NAMALWA (cell line): ENCODE measurements at places on chromosomes 11 and 22.

DNA sequence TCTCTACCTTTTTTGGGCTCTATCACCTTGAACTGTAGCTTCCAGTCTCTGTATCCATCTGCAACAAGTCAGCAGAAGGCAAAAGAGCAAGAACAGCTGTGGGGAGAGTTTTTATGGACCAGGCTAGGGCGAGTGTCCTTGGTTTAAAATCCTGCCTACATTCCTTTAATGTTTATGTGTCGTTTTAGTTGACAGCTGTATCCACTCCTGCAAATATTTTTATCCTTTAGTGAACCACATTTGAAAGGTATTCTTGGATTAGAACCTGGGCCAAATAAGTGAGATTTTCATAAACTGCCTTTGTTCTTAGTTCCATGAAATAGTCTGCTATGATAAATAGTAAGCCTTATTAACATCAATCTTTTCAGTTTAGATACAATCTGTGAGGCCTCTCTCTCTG lies 712.2 kb downstream of the ETS1 start:
- DNase-seq, result no peak

- peak; percentile 31 for DNase-seq
Measured at GRCh38 chr22:17213976-17214375, 5.3 kb downstream of the ADA2 start.

DNA sequence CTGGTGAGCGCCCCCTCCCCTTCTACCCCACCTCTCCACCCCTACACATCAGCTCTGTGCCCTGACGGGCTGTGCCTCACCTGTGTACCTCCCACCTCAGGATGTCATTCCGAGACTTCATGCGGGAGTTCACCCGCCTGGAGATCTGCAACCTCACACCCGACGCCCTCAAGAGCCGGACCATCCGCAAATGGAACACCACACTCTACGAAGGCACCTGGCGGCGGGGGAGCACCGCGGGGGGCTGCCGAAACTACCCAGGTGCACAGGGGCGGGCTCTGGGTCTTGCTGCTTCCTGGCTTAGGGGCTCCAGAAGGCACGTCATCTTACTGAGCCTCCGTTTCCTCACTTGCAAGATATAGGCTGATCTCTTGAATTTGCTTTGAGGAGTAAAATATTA lies 6.8 kb downstream of the CAPN1 start:
- no peak for DNase-seq

DNA sequence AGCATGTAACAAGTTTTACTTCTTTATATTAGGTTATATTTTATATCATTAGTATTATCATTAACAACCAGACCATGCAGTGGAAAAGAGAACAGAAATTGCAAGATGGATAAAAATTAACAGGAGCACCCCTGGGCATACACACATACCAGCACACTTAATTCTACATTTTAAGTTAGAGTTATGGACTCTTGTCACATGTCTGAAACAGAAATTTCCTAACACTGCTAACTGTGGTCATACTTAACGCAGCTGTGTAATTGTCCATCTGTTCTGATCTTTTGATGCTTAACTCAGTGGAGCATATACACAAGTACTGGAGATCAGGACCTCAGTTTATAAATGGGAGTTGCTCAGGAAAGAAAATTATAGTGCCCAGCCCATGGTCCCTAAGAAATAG lies 358 bp downstream of the OR52H1 start:
- DNase-seq, result no peak

DNA sequence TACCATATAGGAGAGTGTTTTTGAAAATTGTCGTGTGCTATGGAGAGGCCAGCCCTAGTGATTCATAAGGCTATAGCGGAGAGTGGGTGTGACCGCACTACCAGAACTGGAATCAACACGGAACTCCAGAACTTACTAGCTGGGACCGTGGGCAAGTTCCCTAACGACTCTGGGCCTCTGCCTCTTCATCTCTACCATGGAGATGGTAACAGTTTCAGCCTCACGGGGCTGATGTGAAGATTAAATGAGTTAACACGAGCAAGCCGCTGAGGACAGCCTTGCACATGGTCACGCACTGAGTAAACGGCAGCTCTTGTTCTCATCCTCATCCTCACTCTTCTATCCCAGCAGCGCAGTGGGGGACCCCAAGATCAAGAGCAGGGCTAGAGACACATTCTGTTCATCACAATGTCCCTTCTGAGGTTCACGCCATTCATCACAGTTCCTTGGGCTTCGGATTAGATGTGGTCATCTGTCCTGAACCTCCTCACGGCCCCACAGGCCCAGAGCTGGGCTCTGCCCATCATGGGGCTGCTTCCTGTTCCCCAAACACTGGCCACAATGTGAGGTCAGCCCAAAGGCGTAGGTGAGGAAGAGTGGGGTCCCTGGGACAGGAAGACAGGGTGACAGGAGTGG lies 47.2 kb upstream of the CD5 start:
- no peak for DNase-seq

DNA sequence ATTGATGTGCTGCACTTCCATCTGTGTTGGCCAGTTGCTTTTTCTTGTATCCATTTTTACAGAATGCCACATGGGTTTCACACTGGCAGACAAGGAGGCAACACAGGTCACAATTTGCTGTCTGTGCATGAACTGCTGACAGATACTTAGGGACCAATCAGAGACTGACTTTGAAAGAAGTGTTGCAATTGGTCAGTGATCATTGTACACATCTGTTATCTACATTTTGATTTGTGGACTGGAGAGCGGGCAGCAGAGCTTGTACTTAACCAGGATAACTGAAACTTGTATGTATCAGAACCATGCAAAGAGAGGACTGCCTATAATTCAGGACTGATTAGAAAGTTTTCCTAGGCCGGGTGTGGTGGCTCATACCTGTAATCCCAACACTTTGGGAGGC lies 21.8 kb downstream of the PRR5 start:
- peak; percentile 84 for DNase-seq

DNA sequence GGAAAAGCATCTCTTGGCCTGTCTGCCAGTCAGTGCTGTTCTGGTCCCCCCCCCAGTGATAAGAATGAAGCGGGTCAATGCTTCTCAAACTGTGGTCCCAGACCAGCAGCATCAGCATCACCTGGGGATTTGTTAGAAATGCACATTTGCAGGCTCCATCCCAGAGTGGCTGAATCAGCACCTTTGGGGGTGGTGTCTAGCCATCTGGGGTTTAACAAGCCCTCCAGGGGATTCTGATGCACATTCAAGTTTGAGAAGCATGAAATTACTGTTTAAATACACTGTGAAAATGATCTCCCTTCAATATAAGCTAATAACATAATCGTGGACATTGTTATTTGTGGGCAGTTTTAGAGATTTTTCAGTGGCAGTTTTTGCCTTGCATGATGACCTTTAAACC lies 133.5 kb downstream of the MYO18B start:
- DNase-seq, result no peak

GRCh38 chr11:67379061-67380058 lies 6.0 kb upstream of the CLCF1 start:
- no peak for DNase-seq

- DNase-seq, result peak; percentile 94
Measured at GRCh38 chr22:24525416-24526037, 29.4 kb downstream of the GUCD1 start.

- DNase-seq, result no peak
Measured at GRCh38 chr11:102722821-102723220, 1.9 kb downstream of the MMP8 start.

DNA sequence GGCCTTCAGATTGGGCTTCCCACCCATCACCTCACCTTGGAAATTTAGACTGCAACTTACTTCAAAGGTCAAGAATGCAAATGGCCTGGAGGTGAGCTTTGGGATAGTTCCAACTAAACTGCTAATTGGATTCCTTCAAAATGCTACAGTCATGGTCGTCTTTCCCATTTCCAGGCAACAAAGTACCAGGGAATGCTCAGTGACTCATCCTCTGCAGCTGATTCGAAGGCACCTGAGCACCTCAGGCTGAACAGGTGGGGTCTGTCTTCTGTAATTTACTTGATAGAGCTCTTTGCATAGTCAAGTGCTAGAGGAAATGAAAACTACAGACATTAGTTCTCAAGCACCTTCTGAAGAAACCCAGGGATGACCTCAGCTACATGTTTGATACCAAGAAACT lies 20.5 kb upstream of the FSHB start:
- no peak for DNase-seq

DNA sequence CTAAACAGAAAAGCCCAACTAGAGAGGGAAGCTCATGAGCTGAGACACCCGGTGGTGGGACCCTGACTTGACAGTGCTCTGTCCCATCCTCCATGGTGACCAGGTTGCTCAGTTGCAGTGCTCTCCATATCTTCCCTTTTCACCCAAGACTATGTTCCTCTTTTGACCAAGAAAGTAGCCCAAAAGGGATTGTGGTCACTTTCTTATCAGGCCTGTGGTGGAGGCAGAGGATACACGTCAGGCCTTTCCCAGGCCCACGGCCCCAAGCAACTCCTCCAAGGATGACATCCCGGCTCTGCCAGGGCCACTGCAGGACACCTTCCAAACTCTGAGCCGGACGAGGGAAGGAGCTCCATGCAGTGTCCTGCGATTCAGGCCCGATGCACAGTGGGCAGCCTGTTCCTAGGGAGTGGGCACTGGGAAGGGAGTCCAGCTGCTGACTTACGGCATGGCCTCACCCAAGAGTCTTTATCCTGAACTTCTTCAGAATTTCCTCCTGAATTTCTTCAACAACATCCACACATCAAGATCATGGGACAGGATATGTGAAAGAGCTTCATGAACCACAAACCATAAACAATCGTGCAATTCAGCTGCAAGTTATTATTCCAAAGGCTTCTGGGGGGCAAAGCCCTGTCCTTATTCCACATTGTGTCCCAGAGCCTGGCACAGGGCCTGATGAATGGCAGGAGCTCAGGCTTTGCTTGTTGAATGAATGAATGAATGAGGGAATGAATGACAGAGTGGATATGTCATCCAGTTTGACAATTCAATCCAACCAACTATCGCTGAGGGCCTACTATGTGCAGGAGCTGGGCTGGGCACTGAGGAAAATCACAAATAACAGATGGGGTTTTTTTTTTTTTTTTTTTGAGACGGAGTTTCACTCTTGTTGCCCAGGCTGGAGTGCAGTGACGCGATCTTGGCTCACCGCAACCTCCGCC lies 36.0 kb upstream of the MYH9 start:
- no peak for DNase-seq

GRCh38 chr11:110125632-110126031 lies 32.4 kb downstream of the ZC3H12C start:
- DNase-seq, result no peak

GRCh38 chr11:117761993-117762392 lies 35.0 kb downstream of the DSCAML1 start:
- DNase-seq, result no peak

DNA sequence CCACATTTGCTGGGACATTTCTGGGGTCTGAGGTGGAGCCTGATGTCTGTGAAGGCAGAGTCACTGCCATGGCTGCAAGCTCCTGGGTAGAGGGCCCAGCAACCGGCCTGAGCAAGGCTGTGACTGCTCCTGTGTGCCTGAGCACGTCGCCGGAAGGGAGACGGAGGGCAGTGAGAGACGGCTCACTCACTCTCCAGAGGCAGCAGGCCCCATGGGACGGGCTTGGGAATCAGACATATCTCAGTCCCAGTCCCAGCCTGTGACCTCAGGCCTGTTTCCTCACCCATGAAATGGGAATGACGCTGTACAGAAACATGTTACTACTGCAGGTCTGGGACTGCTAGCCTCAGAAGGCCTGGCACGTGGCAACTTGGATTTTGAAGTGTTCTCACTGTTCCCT lies 36.4 kb upstream of the RASL10A start:
- no peak for DNase-seq

GRCh38 chr11:117734601-117735024 lies 62.4 kb downstream of the DSCAML1 start:
- no peak for DNase-seq

GRCh38 chr11:107331728-107332127 lies 125.9 kb downstream of the CWF19L2 start:
- no peak for DNase-seq

- peak; percentile 84 for DNase-seq
Measured at GRCh38 chr22:22450343-22450839, 58.2 kb downstream of the ZNF280B start.
